Activated T-cell treated with anti-CD3 and anti-CD28 coated beads for 1 hour (primary cell): ENCODE measurements at places on chromosomes 2 and 18.

DNA sequence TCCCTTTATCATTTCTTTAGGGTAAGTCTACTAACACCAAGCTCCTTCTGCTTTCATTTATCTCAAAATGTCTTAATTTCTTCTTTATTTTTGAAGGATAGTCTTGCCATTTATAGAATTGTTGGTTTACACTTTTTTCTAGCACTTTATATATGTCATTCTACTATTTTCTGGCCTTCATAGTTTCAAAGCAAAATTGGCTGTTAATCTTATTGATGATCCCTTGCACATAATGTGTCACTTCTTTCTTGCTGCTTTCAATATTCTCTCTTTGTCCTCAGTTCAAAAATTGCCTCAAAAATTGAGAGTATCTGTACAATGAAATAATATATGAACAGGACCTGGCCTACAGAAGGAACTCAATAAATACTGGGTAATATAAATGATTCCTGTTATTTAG, 7.9 kb upstream of the TANK start:
- no peak for DNase-seq

- no peak for DNase-seq
These were observed 544.9 kb upstream of the SETBP1 start for GRCh38 chr18:44135741-44136140.

GRCh38 chr2:236078297-236079255, 89.6 kb downstream of the GBX2 start:
- no peak for DNase-seq

DNA sequence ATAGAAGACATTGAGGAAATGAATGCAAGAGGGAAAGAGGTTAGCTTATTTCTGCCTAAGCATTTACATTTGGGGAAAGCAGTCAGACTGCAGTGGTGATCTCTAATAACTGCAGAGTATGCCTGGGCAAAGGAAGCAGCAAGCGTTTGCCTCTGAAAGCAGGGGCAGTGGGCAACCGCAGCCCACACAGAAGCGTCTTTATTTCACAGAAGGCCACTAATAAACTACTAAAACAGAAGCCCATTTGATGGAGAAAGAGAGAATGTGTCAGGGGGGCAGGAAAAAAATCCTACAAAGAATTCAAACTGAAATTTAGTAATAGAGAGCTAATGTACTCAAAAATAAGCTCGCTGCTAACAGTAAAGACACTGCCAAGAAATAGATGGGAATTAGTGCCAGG, 53.1 kb downstream of the LRRTM4 start:
- DNase-seq = no peak

- no peak for DNase-seq
These were observed 279.6 kb downstream of the TXNL1 start for GRCh38 chr18:56358608-56359280.
